ENCODE measurements at places on chromosomes 7 and 10. TPM values are rescaled to one million over a fixed set of nuclear protein-coding genes. Genes with fewer than 3 reads are reported as not detected.

CALD1 gene
- 11.1 TPM for total RNA-seq

PAX4 gene
- total RNA-seq = not detected

SPDYE2 gene
- not detected for total RNA-seq

SRPK2 gene
- 27.6 TPM for total RNA-seq

INHBA gene
- 14.4 TPM for total RNA-seq

GHRHR gene
- not detected for total RNA-seq

PAPSS2 gene
- total RNA-seq = 77.9 TPM

CACNB2 gene
- total RNA-seq = not detected

GNAI1 gene
- total RNA-seq = 54.4 TPM

BZW2 gene
- 79.7 TPM for total RNA-seq

H2BK1 gene
- total RNA-seq = not detected

RADIL gene
- total RNA-seq = 2.2 TPM

ATP6V0E2 gene
- total RNA-seq = 85.9 TPM

HYAL4 gene
- total RNA-seq = not detected

RET gene
- total RNA-seq = 0.37 TPM

DIP2C gene
- total RNA-seq = 18.5 TPM
